GF-D8 (cell line): ENCODE measurements at places on chromosomes 16 and 17.

DNA sequence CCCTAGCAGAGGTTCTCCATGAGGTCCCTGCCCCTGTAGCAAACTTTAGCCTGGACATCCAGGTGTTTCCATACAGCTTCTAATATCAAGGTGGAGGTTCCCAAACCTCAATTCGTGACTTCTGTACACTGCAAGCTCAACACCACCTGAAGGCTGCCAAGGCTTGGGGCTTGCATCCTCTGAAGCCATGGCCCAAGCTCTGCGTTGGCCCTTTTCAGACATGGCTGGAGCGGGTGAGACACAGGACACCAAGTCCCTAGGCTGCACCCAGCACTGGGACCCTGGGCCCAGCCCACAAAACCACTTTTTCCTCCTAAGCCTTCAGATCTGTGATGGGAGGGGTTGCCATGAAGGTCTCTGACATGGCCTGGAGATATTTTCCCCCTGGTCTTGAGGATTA, 1292.0 kb downstream of the CDH8 start:
- no peak for DNase-seq

GRCh38 chr16:67281536-67282446, 2.5 kb downstream of the PLEKHG4 start:
- no peak for DNase-seq

- DNase-seq = peak; percentile 88
Measured at GRCh38 chr17:79925242-79925957, 86.2 kb upstream of the CBX4 start.

DNA sequence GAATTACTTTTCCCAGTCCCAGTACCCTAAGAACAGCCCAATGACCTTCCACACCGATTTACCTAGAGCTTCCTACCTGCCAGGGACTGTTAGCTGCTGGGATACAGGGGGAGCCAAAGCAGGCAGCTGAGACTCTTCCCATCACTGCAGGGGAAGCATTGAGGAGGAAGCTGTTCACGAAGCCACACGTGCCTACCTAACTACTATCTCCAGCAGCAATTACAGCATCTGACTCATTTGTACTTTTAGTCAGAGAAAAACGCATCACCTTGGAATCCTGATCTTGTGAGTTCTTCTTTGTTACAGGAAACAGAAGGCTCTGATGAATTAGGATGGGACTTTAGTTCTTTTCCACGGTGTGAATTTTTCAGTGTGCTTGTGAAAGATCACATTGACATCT, 113.7 kb upstream of the DHX40 start:
- no peak for DNase-seq

- DNase-seq = no peak
Measured at GRCh38 chr17:16304830-16305229, 48.4 kb downstream of the CENPV start.

DNA sequence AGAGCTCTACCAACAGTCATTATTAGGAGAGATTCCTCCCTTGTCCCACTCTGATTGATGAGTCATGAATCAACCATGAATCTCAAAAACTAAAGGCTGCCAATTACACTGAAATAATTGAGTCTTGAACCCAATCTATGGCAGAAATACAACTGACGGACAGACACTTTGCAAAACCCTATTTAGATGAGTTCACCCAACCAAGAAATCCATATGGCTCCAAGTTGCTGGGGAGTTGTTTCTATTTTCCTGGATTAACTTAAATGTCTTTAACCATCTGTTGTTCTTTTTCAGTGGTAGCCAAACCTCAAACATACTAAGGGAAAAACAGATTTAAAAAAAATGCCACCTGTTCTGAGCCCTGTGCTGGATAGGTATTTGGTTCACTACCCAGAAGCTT, 151.0 kb downstream of the SHISA9 start:
- DNase-seq = no peak

DNA sequence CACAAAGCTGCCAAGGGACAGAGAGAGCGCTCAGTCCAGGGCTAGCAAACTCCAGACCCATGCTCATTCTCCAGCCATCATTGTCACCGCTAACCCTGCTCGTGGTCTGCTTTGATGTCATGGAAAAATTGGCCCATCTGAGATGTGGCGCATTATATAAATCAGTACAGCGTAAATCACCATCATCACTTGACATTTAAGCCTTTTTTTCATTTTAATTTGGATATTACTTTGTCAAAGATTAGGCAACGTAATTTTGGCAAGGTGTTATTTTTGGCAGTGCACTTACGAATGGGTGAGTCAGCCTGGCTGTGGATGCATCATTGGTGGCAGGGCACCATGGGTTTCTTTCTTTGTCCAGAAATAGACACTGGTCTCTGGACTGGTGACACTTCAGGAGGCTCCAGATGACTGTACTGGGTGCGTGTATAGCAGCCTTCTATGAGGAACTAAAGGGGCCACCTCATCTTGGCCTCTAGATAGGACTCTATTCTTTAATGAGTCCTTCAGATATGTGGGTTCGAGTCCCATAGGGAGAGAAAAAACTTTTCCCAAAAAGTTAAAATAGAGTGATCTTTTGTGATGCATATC, 166.3 kb downstream of the MSI2 start:
- no peak for DNase-seq

- no peak for DNase-seq
Measured at GRCh38 chr17:53736516-53737240, 86.0 kb upstream of the KIF2B start.

DNA sequence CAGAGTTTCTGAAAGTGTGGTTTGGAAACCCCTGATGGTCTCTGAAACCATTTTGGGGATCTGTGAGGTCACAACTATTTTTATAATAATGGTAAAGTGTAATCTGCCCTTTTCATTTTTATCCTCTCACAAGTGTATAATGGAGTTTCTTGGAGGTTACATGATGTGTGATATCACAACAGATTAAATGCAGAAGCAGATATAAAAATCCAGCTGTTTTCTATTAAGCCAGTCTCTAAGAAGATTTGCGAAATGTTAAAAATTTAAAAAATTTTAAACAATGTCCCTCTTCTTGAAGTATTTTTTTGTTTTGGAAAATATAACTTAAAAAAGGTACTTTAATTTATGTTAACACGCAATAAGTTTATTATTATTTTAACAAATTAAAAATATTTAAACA, 48.7 kb downstream of the RPGRIP1L start:
- no peak for DNase-seq

GRCh38 chr17:47717979-47718621, 14.9 kb upstream of the TBX21 start:
- no peak for DNase-seq

GRCh38 chr17:3838206-3838605, 7.8 kb downstream of the NCBP3 start:
- no peak for DNase-seq

- DNase-seq = no peak
Measured at GRCh38 chr17:29620271-29620670, 2.4 kb downstream of the CORO6 start.

- no peak for DNase-seq
Measured at GRCh38 chr17:19726631-19727376, 10.4 kb upstream of the SLC47A2 start.

- DNase-seq = no peak
Measured at GRCh38 chr17:63163158-63163520, 197.1 kb downstream of the TANC2 start.

GRCh38 chr16:67779256-67780014, 26.9 kb downstream of the RANBP10 start:
- DNase-seq = no peak

DNA sequence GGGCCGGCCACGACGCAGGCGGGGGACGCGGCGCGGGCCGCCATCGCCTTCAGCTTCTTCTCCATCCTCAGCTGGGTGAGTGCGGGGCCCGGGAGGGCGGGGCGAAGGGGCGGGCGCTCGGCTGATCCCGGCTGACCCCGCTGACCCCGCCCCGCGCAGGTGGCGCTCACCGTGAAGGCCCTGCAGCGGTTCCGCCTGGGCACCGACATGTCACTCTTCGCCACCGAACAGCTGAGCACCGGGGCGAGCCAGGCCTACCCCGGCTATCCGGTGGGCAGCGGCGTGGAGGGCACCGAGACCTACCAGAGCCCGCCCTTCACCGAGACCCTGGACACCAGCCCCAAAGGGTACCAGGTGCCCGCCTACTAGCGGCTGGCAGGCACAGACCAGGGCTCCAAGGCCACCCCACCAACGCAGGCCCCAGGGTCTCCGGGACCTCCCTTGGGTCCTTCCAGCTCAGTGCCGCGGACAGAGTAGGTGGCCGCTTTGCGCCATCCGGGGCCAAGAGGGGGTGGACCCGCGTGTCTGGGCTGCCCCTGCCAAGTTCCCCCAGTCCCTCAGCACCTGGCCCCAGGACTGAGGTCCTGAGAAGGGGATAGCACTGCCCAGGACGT, 3.0 kb downstream of the SYNGR3 start:
- DNase-seq = no peak

GRCh38 chr17:28182559-28182958, 136.4 kb upstream of the TMEM97 start:
- DNase-seq = no peak

DNA sequence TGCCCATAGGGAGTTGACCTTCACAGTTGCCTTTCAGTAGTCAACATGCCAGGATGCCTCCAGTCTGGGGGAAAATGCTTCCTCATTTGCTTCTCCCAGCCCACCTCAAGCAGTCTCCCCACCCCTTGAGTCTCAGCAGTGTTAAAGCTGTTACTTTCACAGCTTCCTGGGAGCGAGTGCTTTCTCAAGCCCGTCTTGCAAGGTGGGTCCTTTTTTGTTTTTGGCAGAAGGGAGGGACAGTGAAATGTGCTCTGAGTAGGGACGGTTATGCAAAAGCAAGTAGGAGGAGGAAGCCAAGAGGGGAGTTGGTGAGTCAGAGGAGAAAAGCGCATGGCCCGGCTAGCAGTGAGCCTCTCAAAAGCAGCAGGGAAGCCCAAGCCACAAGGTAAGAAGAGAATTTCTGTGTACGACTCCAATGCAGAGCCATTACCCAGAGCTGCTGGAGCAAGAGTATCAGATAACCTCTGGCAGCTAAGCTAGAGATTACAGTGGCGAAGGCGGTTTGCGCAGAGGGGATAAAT, at the start of gene CHST4:
CHST4 (plus strand) TSS at position 316 of the 521 bp plus-strand sequence. CDS start 10,252 bp downstream, outside the sequence.
- no peak for DNase-seq

GRCh38 chr16:71859762-71860521, 14.2 kb downstream of the ATXN1L start:
- DNase-seq = no peak

DNA sequence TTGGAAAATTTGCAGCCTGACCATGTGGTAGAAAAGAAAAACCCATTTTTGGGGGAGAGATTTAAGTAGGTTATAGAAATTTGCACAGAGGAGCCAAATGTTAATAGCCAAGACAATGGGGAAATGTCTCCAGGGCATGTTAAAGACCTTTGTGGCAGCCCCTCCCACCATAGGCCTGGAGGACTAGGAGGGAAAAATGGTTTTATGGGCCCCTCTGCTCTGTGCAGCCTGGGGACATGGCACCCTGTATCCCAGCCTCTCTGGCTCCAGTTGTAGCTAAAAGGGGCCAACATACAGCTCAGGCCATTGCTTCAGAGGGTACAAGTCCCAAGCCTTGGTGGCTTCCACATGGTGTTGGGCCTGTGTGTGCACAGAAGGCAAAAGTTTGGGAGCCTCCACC, 245.9 kb upstream of the AXIN2 start:
- DNase-seq = no peak

DNA sequence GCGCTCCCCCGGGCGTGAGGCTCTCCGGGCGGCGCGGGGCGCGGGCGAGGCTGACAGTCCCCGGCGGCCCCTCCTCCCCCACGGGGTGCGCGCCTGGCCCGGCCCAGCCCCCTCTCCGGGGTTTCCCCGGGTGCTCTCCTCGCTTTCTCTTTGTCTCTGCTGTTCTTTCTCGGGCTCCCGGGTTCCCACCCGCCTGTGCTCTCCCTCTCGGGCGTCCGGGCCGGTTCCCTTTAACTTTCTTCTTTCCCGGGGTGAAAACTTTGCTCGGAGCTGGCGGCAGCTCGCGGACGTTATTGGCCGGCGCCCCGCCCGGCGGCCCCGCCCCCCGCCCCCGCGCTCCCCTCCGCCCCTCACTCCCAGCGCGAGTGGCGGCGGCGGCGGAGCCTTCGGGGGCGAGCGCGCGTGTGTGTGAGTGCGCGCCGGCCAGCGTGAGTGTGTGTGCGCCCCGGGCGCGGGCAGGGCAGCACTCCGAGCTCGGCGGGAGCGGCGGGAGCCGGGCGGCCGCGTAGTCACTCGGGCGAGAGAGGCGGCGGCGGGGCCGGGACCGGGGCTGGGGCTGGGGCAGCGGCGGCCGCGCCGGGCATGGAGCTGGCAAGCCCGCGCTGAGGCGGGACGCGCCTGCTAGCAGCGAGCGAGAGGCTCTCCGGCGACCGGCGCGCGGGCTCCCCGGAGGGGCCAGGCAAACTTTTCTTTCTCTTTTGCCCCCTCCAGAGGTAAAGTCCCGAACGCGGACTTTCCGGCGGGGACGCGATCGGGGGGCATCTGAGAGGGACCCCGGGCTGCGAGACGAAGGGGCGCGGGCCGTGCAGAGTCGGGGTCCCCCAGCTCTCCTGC, at the start of gene NTN1:
NTN1 (plus strand) TSS at position 353 of the 834 bp plus-strand sequence. CDS start 864 bp downstream, outside the sequence.
- no peak for DNase-seq

GRCh38 chr17:63041251-63041650, 75.2 kb downstream of the TANC2 start:
- no peak for DNase-seq

GRCh38 chr17:19656336-19656735, 7.8 kb downstream of the ALDH3A2 start:
- DNase-seq = no peak

- peak; percentile 41 for DNase-seq
Measured at GRCh38 chr17:20063665-20064648, 54.8 kb downstream of the SPECC1 start.

- peak; percentile 41 for DNase-seq
Measured at GRCh38 chr17:29645515-29646051, 22.9 kb upstream of the CORO6 start.

DNA sequence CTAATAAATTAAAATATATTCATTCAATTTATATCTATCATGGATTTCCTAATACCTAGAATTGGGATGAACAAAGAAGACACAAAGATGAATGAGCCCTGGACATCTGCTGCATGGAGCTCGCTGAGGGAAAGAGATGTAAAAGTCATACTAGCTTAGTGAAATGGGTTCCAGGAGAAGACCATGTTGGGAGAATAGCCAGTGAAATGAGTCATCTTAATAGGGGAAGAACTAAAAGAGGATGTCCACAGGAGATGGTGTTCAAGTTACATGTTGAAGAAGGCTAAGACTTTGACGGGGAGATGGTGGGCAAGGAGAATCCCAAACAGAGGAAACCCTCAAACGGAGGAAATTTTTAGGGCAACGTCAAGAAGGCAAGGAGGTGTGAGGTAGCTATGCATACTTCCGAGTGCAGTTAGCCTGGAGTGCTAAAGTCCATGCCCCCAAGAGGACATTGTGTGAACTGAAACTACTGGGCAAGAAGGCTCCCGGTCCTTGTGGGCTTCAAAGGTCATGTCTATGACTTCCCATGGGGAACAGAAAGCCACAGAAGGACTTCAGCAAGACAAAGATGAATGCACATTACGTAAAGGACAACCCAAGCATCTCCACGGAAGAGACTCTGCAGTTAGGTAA, 220.5 kb upstream of the CDH11 start:
- DNase-seq = no peak

GRCh38 chr16:84055366-84055765, 12.8 kb upstream of the SLC38A8 start:
- no peak for DNase-seq
